ENCODE measurements at places on chromosomes 5 and 9. TPM values are rescaled to one million over a fixed set of nuclear protein-coding genes. Genes with fewer than 3 reads are reported as not detected.

Gene NFIB
- not detected for polyA plus RNA-seq

Gene CNTNAP3
- polyA plus RNA-seq, result not detected

Gene XPA
- 32.5 TPM for polyA plus RNA-seq

Gene GPRIN1
- polyA plus RNA-seq, result 0.46 TPM

Gene PCDHB2
- not detected for polyA plus RNA-seq

Gene OR13C8
- polyA plus RNA-seq, result not detected

Gene FOXD4L4
- not detected for polyA plus RNA-seq

Gene MYOZ3
- not detected for polyA plus RNA-seq

Gene WDR38
- not detected for polyA plus RNA-seq

Data from immature natural killer cell (primary cell).